ENCODE measurements at places on chromosomes 1 and 21. TPM values are rescaled to one million over a fixed set of nuclear protein-coding genes. Genes with fewer than 3 reads are reported as not detected.

Gene FTCD
- 0.10 TPM for total RNA-seq

Gene CD1E
- total RNA-seq, result 0.52 TPM

Gene TCEANC2
- total RNA-seq, result 1.0 TPM

Gene SNX27
- 26.7 TPM for total RNA-seq

Gene LEFTY2
- total RNA-seq, result not detected

Gene DIO1
- total RNA-seq, result 0.21 TPM

Gene RCSD1
- total RNA-seq, result 64.1 TPM

Gene CAPN8
- not detected for total RNA-seq

Gene GSTM3
- 7.5 TPM for total RNA-seq

Gene EPHA8
- not detected for total RNA-seq

Gene PIGM
- 1.6 TPM for total RNA-seq

Gene AKR7A3
- 0.73 TPM for total RNA-seq

Gene HSD11B1
- 0.10 TPM for total RNA-seq

Gene CHML
- total RNA-seq, result 10.7 TPM

Gene MMP23B
- 1.3 TPM for total RNA-seq

Gene SPRR2F
- total RNA-seq, result not detected
